ENCODE measurements at places on chromosomes 1 and 21.

- no peak for DNase-seq
Observed at GRCh38 chr1:202187041-202187671, 6.4 kb upstream of the LGR6 start.

DNA sequence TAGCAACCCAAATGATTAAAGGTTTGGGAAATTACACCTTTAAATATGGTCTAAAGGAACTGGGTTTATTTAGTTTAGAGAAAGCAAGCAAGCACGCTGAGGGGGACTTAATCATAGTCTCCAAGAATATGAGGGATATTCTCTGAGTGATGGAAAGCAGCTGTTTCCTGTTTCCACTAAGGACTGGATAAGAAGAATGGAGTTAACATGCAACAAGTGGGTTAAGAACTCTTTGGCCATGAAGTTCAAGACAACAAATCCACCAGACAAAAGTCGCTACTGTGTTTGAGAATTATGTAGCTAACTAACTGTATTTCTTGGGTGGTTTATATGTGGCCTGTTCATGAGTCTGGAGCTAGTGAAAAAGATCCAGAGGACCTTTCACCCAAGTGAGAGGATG is 85.7 kb downstream of the TGFB2 start:
- DNase-seq: no peak

DNA sequence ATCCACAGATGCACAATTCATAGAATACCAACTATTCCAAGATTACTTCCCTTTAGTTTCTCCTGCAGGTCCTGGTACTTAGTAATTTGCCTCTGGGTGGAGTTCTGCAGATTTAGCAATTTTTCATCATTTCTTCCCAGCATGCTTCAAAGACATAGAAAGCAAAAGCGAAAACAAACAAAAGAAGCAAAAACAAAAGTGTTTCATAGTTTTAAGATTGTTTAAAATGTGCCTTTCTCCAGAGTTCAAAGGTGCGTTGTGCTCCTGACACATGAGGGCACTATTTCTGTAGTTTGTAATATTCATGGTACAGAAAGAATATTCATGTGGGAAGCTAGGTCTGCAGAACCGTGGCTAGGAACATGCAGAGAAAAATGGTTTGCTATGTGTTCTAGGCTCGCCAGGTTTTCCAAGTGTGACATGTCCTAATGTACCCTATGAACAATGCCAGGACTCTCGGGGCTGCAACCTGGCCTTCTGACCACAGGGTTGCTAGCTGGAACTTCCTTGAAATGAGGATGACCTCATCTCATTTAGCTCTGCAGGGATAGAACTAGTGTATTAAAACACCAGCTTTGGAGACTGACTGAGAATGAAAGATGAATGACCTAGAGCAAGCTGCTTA is 30.0 kb upstream of the RCSD1 start:
- DNase-seq: peak; percentile 79

DNA sequence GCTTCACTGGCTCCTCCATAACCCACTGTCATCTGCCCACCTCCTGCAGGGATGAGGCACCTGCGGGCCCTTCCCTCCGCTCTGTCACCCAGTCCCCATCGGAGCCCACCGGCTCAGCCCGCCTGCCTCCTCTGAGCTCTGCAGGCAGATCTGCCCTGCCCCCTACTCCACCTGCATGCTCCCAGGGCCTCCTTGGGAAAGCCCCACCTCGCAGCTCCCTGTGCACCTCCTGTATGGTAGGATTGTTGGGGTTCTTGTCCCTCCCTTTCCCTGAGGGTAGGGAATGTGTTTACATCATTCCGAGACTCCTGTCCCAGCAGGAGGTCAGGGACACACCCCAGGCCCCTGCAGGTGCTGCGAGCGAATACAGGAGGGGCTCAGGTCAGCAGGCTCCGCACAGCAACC is 50.5 kb downstream of the SIK1 start:
- DNase-seq: no peak

DNA sequence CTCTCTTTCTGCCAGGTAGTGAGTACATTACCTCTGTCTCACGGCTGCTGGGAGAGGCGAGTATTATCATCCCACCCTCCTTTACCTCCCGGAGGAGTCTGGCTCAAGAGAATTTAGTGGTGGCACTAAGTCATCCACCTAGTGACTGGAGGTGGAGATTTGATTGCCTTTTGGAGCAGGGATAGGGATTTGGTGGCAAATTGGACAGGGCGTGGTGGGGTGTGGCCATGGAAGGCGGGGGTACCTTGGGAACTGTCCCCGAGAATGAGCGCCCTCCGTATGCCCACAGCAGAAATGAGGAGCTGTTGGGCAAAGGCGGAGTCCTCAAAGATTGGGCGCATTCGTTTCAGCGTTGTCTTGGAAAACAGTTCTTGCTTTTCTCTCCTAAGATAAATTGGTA is 32.1 kb upstream of the HMGN1 start:
- DNase-seq: no peak

DNA sequence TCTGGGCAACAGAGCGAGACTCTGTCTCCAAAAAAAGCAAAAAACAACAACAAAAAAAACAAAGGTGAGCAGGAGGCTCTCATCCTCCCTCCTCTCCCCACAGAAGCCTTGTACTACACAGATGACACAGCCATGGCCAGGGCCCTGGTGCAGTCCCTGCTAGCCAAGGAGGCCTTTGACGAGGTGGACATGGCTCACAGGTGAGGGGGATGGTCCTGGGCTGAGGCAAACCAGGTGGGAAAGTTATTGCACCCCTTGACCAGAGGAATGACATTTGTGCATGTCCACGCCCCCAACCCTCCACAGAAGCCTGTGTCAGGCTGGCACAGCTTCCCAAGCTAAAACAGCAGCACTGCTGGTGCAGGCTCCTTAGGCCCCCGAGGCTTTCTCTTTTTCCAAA is 2.4 kb downstream of the ADPRS start:
- DNase-seq: no peak

- DNase-seq: no peak
Observed at GRCh38 chr1:180542838-180543145, 16.0 kb upstream of the OVAAL start.

DNA sequence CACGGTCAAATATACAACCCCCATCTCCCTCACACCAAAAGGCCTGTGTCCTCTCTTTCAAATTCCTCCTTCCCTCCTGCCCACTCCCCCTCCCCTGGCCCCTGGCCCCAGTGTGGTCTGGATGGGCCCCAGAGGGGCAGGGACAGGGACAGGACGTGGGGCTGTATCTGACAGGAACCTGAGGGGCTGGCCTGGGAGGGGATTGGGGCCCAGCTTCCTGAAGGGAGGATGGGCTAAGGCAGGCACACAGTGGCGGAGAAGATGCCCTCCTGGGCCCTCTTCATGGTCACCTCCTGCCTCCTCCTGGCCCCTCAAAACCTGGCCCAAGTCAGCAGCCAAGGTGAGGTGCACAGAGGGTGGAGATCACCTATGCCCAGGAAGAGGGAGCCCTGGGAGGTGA is at the start of gene MPL:
MPL (plus strand) TSS at position 231 of the 400 bp plus-strand sequence; CDS start at position 262, 31 bp downstream.
- DNase-seq: no peak

DNA sequence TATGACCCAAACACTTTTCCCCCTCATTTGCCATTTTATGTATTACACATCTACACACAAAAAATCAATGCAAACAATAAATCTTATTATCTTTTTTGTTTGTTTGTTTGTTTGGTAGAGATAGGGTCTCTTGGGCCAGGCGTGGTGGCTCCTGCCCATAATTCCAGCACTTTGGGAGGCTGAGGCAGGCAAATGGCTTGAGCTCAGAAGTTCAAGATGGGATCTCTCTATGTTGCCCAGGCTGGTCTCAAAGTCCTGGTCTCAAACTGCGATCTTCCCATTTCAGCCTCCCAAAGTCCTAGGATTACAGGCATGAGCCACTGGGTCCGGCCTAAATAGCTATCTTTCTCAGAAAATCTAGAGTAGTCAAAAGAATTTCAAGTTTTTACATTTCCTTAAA is 1.2 kb upstream of the DBT start:
- DNase-seq: no peak

GRCh38 chr1:5927506-5928370 is 64.5 kb downstream of the NPHP4 start:
- DNase-seq: no peak

GRCh38 chr1:147052143-147052542 is 114.0 kb downstream of the NBPF12 start:
- DNase-seq: no peak

DNA sequence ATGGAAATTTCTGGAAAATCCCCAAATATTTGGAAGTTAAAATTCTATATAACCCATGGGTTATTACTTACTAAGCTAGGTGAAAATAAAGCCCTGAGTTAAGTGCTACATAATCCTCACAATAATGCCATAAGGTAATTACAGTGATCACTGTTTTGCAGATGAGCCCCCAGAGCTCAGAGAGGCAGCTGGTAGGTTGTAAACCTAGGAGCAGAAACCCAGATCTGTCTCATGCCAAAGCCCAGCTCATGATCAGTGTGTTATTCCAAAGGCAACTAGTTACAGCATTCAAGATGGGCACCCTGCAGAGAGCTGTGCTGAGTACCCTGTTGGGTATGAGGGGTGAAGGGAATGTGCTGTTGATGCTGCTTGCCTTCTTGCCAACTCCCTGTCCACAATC is 10.8 kb upstream of the MYOG start:
- no peak for DNase-seq

DNA sequence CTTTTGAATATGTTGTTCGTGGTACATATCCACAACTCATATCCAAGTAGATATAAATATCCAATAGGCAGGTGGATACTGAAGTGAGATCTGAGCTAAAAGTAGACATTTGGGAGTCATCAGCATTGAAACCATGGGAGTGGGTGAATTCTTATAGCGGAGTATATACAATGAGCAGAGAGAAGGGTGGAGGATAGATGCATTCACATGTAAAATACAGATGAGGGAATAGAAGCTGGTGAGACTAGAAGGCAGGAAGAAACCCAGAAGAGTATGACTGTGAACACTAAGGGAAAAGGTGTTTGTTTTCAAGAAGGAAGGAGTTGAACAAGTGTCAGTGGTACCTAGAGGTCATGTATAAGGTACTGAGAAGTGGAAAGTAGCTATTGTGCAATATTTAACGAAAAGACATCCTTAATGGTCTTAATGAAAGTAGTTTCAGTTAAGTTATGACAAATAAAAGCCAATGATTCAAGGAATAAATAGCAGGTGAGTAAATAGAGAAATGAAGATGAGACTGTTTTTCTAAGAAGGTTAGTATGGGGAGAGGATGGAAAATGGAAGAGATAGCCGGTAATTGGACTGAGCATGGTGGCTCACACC is 181.6 kb upstream of the CACYBP start:
- DNase-seq: no peak

DNA sequence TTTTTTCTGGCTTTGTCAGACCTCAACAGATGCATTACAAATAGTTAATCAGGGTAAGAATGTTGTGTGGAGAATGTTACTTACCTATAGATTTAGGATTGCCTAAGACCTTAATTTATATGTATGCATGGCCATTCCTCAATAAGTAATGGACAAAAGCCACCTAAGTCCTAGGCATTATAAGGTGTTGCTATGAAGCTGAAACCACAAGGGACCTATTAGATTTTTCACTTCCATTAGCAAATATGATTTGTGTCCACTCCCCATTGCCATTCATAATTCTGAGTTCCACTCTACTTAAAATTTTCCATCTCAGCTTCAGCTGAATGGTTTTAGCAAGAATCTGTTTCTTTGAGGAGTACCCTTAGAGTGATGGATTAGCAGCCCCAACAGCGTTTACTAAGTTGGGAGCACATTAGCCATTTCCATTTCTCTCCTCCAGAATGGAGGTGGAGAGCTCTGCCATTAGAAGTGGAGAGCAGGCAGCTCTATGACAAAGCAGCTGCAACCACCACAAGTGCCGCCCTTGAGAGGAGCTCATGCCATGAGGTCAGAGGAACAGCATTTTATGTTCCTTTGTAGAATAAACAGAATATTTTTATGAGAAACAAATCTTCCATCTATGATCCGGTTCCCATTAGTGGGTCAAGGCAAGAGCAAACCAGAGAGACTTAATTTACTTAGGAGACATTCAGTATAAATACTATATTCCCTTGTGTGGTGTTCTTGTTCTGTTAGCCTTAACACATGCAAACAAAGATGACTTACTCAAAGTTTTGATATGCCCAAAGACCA is 28.9 kb upstream of the C1orf87 start:
- DNase-seq: no peak

GRCh38 chr1:212606395-212607205 is 2.0 kb upstream of the ATF3 start:
- DNase-seq: no peak

DNA sequence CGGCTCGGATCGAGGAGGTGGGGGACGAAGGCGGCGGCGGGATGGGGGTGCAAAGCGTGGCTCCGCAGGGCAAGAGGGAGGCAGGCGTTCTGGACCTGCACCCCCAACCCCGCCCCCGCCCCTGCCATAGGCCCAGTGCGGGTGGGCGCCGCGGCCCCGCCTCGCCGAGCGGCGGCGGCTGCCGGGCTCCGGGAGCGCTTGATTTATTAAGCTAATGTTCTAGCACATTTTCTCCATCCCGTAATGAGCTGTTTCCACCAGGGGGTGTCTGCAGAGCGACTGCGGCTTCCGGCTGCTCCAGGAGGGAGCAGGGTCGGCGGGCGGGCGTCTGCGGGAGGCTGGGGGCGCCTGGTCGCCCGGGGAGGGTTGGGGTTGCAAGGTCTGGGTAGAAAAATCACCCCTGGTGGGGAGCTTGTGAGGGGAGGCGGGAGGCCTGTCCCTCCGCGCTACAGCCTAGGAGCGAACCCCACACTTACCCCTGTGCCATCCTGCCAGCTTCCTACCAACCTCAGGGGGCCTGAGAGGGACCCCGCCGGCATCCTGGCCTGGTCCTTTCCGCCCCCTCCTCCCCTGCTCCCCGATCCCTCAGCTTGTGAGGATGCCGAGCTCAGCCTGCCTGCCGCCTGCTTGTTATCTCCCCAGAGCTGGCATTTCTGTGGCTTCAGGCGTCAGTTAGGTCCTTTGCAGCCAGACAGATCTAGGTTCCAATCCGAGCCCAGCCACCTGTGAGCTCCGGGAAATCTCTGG is 48.5 kb upstream of the ACOT11 start:
- DNase-seq: peak; percentile 46

GRCh38 chr1:33320619-33321165 is at the start of gene A3GALT2:
Gene A3GALT2, minus strand, starts transcription at chr1:33321098. Its CDS starts 0 bp downstream, at chr1:33321098.
- DNase-seq: no peak

GRCh38 chr21:15840406-15840805 is 110.6 kb downstream of the USP25 start:
- no peak for DNase-seq

All from bone marrow (tissue), 2 donors.